Activated CD8-positive, alpha-beta T cell treated with anti-CD3 and anti-CD28 coated beads for 36 hours (primary cell): ENCODE measurements at places on chromosomes 1 and 21. TPM values are rescaled to one million over a fixed set of nuclear protein-coding genes. Genes with fewer than 3 reads are reported as not detected.

- no peaks in the 10 kb centered on the region for H3K4me1 ChIP-seq
- no peak for DNase-seq
- H3K4me3 ChIP-seq: no peak overlapping the region
- no peak overlapping the region for H3K27ac ChIP-seq
Observed at GRCh38 chr1:175539986-175540385, 203.4 kb downstream of the TNR start.

DNA sequence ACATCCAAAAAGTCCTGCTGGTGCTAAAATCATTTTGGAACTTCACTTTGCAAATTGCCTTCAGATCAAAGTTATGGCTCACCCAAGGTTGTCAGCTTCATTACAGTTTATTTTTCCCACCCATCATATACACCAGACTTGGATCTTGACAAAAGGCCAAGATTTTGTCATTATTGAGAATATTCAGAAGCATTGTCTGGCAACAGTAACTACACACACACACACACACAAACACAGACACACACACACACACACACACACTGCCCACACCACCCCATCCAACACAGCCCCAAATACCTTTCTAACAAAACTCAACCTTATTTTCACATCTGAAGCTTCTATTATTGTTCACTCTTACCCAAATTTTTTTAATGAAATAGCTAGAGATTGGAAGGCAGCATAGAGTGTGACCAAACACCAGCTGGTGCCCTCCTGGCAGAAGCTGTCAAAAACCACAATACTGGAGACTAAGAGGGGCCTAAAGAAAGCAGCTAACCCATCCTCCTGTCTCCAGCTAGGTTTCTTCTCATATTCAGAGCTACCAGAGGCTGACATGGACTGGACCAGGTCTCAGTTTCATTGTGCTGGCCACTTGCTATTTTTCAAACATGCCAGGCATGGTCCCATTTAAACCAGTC, 139.1 kb upstream of the ZC3H11B start:
- H3K4me1 ChIP-seq: no peaks in the 10 kb centered on the region
- H3K27me3 ChIP-seq: no peaks in the 10 kb centered on the region
- H3K27ac ChIP-seq: no peak overlapping the region
- no peaks in the 10 kb centered on the region for H3K36me3 ChIP-seq

DNA sequence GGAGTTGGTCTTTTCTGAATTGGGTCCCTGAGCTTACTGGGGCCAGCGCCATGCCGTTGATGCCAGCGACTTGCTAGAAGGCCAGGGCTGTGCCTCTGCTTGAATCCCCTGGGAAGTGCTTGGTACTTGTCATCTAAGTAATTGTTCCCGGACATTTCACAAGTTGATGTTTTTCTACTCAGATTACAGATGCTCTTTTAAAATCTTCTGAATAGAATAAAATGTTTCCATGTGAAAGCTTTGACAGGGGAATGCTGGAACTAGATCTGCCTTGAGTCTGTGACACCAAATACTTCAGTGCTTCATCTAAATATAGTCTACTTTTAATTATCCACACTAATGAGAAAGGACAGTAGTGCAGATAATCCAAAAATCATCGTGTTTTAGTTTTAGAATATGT, 38.3 kb downstream of the PTGFRN start:
- H3K27me3 ChIP-seq: no peaks in the 10 kb centered on the region
- H3K27ac ChIP-seq: no peak overlapping the region
- DNase-seq: no peak
- H3K4me3 ChIP-seq: no peak overlapping the region
- H3K36me3 ChIP-seq: no peaks in the 10 kb centered on the region

DNA sequence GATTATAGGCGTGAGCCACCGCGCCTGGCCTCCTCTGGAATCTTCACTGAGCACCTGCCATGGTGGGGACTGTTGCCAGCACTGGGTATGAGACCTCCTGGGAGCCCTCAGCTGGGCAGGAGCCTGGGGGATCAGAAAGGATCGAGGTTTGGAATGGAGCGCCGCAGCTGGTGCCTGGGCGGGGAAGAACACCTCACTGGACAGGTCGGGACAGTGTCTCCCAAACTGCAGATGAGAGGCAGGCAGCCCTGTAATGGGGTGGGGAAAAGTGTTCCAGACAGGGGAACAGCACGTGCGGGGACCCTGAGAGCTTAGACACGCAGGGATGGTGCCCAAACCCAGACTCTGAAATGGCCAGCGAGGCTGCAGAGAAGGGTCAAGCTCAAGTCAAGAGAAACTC, 150.9 kb upstream of the C1orf174 start:
- no peak overlapping the region for H3K27ac ChIP-seq
- peaks cover 14% of the 10 kb centered on the region for H3K4me1 ChIP-seq
- no peak for DNase-seq
- peaks cover 5% of the 10 kb centered on the region for H3K27me3 ChIP-seq
- H3K36me3 ChIP-seq: no peaks in the 10 kb centered on the region

The CELA3A gene
- not detected for total RNA-seq
